ENCODE measurements at places on chromosomes 2 and 18. TPM values are rescaled to one million over a fixed set of nuclear protein-coding genes. Genes with fewer than 3 reads are reported as not detected.

KIAA2012 gene
- total RNA-seq = 0.21 TPM

CSRNP3 gene
- total RNA-seq = 20.6 TPM

CD8B2 gene
- total RNA-seq = not detected

PLEKHH2 gene
- 26.0 TPM for total RNA-seq

SPOPL gene
- 30.1 TPM for total RNA-seq

DNA sequence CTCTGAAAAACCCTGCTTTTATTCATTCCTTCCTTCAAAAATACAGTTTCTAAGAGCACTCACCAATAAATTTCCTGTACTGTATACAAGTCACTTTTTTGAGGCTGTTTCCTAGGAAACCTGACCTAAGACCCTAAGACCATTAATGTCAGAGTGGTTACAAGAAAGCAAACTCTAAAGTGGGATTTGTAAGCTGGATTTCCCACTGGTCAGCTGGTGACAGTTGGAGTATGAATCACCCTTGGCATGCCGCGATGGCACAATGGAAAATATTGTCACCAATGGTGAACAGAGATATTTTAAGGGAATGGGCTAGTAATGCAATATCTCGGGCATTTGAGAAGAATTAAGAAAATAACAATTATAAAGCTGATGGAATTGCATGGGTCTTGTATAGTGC is 101.9 kb downstream of the COL3A1 start:
- DNase-seq = no peak

DNA sequence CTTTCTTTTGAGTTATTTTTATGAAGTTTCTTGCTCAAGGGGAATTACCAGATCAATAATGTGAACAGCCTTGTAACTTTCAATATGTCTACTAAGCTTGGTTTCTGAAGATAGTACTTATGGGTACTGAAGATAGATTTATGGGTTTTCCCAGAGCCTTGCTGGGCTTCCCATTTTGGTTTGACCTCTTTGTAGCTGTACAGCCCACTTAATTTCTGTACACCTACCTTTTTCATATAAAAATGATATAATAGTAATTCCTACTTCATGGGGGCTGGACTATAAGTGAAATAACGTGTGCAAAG is 22.2 kb downstream of the IL1R2 start:
- no peak for DNase-seq

DNA sequence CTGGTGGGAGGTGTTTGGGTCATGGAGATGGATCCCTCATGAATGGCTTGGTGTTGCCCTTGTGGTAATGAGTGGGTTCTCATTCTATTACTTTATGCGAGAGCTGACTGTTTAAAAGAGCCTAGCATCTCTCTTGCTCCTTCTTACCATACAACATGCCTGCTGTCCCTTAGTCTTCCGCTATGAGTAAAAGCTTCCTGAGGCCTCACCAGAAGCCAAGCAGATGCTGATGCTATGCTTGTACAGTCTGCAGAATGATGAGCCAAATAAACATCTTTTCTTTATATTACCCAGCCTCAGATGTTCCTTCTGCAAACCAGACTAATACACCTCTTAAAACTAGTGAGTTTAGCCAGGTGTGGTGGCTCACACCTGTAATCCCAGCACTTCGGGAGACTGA is 23.1 kb downstream of the EVA1A start:
- no peak for DNase-seq

- no peak for DNase-seq
Measured at GRCh38 chr2:182717416-182717815, 1.4 kb downstream of the DNAJC10 start.
